WERI-Rb-1 (cell line): ENCODE measurements at places on chromosomes 7 and 10.

DNA sequence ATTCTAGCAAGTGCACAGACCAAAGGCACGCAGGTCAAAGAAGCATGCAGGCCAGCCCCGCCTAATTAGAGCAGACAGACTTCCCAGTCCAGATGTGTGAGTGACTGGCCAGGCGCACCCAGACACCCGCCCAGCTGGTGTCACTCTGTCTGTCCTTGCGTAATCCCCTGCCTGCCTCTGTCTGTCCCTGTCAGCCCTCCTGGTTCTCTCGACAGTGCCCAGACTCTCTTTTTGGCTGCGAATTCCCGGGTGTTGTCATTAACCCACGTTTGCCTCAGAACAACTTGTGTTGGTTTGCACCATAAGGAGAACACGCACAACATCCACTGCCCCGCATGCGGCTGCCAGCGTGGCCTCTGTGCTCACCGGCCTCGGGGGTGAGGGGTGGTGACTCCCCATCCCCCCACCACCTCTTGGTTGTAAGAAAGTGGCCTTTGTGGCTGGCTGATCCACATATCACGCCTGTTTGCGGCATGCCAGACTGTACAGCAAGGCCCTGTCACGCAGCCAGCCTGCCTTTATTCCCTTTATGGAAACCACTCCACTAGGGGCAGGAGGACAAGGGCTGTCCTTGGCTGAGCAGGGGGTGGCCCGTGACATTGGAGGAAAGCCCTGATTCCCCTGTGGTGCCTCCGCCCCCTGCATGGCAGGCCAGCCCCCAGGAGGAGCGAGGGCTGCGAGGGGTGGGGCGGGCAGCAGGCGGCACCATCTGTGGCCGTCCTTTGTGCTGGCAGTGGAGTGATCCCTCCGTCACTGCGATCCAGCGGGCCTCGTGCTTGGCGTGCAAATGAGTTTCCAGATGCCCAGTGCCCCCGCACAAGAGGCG is 72.8 kb upstream of the PPIF start:
- DNase-seq: peak; percentile 77

GRCh38 chr7:26686448-26686981 is 177.9 kb downstream of the SKAP2 start:
- peak; percentile 45 for DNase-seq

DNA sequence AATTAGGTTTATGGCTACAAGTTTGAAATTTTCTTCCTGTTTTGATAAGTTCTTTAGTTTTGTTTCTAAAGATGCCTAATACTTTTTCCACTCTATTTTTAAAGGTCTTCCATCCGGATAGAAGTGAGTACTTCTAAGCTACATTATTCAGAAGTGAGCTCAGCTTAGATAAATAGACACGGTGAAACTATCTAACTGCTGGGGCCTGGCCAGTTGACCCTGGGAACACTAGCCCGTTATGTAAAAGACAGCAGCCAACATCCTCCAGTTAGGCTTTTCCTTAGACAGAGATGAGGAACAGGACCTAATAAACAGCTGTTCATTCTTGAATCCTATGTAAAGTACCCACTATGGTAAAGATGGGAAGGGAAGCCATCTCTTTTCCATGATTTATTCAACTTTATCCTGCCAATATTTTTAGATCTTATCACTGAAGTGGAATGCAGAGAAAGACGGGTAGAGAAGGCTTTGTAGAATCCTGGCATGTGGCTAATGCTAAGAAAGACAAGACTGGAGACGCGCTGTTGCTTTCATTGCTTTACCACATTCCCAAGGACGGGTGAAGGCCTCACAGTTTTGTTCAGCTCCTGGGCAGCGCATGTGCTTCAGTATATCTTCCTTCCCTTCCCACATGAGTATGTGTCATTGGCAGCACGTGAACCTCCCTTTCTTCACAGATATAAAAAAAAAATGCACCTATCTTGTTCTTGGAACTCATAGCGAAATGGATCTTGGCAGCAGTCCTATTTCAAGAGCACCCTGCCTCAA is 340.0 kb upstream of the MEOX2 start:
- DNase-seq: no peak

DNA sequence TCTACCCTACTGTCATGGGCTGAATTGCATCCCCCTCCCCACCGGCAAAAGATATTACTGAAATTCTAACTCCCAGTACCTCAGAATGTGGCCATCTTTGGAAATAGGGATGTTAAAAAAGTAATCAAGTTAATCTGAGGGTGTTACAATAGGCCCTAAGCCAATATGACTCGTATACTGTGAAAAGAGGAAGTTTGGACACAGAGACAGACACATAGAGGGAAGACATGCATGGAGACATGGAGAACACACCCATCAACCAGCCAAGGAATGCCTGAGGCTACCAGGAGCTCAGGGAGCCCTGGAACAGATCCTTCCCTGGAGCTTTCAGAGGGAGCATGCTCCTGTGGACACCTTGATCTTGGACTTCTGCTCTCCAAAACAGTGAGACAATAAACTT is 138.2 kb upstream of the ADO start:
- DNase-seq: no peak

GRCh38 chr10:110574420-110574819 is 6.9 kb downstream of the SMC3 start:
- no peak for DNase-seq

GRCh38 chr10:97179731-97180362 is 5.9 kb downstream of the SLIT1 start:
- DNase-seq: peak; percentile 94

DNA sequence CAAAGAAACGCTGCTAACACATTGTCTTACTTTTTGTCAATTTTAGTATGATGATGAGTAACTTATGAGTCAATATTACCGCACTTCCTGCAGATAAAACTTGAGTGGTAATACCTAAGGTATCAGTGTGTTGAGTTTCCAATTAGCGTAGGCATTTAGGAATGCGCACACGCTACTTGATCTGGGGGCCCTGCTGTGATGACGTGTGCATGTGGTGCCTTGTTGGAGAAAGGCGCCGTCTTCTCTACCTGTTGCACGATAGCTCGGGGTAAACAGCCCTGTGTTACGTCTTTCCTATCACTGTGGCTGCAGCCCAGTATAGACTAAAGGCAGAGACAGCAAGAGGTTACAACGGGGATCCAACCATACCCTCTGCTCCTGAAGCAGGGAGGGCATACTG is 476.8 kb upstream of the ADARB2 start:
- no peak for DNase-seq

- no peak for DNase-seq
Observed at GRCh38 chr7:131224996-131225395, 102.7 kb upstream of the MKLN1 start.

GRCh38 chr7:127810696-127811660 is 159.0 kb downstream of the SND1 start:
- no peak for DNase-seq

GRCh38 chr10:109616359-109616980 is 306.8 kb downstream of the XPNPEP1 start:
- DNase-seq: no peak

DNA sequence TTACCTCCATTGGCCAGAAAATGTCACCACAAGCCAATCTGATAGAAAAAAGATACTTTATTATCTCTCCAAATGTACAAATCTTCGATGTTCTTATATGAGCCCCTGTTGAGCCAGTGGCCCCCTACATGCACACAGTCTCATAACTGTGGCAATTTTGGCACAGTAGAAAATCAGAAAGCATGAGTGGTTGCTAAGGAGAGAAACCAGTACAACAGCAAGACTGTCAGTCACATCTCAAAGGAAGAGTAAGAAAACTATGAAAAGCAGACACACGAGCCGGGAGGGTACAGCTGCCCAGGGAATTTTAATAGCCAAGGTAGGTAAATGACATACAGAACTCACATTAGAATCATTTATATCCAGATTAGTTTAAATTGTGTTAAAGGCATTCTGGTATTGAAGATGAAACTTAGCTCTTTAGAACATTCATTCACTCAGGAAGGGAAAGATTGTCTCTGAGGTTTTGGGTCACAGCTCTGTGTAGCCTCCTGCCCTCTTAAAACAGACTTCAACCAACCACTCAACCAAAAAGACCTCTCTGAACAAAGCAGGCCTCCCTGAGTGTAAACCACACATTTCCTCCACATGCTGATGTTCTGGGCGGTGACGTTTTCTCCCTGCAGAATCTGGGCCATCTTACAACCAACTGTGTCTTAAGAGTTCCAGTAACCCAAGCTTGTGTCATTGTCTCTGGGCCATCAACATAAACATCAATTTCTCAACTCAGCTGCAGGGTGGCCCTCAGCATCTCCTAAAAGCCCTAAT is 80.8 kb upstream of the ADAM12 start:
- no peak for DNase-seq

DNA sequence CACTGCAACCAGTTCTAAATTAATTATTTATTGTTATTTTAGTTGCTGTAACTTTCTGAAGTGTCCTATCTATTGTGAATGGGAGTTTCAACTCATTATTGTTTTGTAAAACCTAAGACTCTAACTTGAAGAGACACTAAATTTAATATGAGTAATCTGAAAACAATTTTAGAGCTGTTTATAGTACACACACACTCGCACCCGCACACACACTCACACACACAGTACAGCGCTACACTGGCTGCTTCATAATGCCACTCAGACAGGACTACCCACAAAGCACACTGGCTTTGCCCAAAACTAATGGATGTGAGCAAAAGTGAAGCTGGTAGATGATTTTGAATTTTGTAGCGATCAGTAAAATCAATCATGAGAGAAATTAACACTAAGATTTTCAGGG is 238.9 kb upstream of the ETV1 start:
- DNase-seq: no peak

- DNase-seq: no peak
Observed at GRCh38 chr10:120996456-120997034, 145.4 kb downstream of the WDR11 start.

DNA sequence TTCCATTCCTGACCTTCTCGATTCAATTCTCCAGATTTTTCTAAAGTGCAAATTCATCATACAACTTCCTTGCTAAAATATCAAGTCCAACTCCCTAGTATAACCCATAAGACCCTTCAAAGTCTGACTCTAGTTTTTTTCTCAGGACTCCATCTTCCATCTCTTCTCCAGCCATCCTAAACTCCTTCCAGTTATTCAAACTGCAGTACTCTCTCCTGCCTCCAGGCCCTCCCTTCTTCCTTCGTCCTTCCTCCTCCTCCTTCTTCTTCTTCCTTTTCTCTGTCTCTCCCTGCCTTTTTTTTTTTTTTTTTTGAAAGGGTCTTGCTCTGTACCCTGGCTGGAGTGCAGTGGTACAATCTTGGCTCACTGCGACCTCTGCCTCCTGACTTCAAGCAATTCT is 111.9 kb downstream of the RELN start:
- DNase-seq: no peak

DNA sequence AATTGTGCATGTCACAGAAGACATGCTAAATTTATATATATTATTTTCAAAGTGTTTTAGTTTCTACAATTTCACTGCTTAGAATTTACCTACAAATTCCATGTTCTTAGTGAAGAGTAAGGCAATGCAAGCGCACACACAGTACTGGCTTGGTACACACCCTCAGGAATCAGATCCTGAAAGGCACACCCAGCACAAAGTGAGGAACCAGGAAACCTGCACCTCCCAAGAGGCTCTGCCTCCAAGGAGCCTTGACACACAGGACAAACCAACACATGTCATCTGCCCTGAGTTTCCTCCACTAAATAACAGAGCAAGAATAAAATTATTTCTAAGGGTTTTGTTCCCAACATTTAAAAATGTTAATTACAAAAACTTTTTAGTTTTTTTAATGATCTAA is 156.2 kb downstream of the PARD3 start:
- DNase-seq: no peak

GRCh38 chr7:28207486-28208158 is 27.0 kb upstream of the JAZF1 start:
- DNase-seq: no peak

GRCh38 chr10:97297556-97298222 is 5.3 kb upstream of the ARHGAP19 start:
- DNase-seq: no peak

- DNase-seq: no peak
Observed at GRCh38 chr7:34138483-34138882, 233.1 kb downstream of the BMPER start.

- no peak for DNase-seq
Observed at GRCh38 chr7:28151965-28152364, 28.6 kb downstream of the JAZF1 start.

- no peak for DNase-seq
Observed at GRCh38 chr7:30142710-30143109, 7.9 kb downstream of the MTURN start.

DNA sequence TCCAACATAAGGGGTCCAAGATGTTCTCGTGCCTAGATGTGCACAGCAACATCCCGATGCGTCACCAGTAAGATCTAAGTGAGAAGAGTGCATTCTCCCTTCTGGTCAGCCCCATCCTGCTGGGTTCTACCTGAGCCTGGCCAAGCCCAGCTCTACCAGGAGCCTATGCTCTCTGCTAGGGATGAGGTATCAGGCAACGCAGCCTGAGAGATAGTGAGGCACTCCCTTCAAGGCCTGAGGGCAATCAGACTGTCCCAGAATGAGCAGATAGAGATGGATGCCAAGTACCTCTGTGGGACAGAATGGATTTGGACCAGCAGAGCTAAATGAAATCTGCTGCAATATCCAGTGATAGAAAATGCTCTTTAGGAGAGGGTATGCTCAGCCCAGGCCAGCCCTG is 26.7 kb downstream of the DDC start:
- DNase-seq: no peak

DNA sequence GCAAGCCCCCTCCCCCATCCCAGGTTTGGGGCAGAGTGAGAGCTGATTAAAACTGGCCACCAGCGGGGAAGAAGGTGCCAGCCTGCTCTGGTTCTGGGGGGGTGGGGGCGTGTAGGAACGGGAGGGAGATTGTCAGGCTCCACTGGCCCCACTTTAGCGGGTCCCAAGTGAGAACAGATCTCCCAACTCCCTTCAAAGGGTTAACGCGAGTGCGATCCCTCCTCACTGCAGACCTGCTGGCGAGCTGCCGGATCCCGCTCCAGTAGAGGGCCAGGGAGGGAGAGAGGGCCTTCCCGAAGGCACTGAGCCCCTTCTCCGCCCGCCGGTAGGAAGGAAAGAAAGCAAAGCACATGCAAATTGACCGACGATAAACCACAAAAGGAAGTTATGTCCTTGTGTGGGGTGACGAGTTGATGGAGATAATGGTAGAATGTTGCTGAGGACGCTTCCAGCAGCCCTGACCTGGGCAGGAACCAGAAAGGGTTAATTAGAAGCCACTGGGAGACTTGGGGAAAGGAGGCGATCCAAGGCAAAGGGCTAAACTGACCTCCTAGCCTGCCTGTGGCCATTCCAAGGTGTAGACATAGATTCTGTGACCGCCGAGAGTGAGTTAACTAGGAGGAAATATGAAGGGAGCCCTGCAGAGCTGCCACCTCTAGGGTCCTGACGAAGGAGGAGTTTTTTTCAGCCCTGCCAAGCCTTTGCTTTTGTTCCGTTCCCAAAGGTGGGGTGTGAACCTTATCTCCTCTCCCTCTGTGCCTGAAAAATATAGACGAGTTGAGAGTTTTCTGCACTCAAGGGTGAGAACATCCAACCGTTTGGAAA is 1.5 kb downstream of the NRG3 start:
- DNase-seq: peak; percentile 46

- DNase-seq: no peak
Observed at GRCh38 chr7:80646083-80646865, 7.8 kb downstream of the CD36 start.
